ENCODE measurements at places on chromosomes 2 and 18.

DNA sequence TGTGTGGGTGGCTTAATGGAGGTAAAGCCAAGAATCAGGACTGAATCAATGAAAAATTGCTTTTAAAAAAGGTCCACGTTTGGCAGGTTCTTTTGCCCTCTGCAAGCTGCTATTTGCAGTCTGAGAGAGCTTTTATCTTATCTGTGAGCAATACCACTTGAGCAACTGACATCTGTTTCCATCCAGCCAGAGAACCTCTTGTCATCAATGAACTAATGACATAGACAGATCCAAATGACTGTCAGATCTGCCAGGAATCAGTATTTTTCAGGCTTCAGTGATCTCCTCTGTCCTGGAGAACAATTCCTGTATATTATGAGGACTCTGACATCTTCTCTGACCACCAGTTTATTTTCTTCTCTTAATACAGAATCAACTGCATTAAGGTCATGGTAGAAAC is 608.1 kb downstream of the LRP1B start:
- DNase-seq: no peak

DNA sequence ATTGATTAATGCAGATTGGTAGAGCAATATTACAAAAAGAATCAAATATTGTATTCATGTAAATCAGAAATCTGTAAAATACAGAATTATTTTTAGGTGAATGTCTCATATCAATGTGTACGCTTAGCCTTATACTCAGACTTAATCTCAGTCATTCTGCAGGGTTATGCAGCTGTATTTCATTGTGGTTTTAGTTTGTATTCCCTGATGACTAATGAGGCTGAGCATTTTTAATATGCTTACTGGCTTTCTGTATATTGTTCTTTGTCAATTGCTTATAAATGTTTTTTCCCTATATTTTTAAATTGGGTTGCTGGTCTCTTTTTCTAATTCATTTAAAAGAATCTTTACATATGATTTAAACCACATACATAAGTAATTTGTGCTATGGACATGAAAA is 50.1 kb downstream of the CDH19 start:
- DNase-seq: no peak

GRCh38 chr2:174397773-174398172 is 2.2 kb downstream of the SCRN3 start:
- no peak for DNase-seq

DNA sequence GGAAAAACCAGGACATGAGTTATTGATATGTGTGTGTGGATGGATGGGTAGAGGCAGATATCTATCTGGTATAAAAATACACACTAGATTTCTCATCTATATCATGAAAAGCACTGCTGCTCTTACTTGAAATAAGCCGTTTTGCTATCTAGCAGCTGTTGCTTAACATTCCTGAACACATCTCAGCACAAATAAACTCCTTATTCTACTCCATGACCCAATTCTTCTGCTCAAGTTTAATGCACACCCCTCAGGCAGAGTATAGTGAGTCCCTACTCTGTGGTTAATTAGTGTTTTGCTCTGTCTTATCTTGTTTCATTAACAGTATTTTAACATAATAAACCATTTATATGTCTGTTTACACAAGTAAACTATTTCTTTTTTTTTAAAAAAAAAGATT is 134.2 kb downstream of the CBLN2 start:
- no peak for DNase-seq

DNA sequence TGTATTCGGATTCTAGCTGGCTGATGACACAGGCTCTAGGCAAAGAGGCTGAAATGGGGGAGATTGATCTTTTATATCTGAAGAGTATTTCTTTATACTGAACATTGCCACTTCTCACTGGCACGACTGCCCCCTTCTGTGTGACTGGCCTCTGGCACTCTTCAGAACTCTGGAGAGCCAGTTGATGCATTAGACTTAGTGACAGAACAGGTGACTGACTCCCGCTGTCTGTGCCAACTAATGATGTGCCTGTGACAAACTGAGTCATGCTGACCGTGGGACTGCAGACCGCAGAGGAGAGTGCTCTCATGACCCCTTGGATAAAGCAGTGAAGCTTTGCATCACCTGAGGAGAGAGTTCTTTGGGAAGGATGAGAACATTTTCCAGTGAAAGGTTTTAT is 14.4 kb downstream of the MGAT5 start:
- no peak for DNase-seq

- no peak for DNase-seq
These were observed 15.5 kb downstream of the ERFE start for GRCh38 chr2:238174291-238174690.

DNA sequence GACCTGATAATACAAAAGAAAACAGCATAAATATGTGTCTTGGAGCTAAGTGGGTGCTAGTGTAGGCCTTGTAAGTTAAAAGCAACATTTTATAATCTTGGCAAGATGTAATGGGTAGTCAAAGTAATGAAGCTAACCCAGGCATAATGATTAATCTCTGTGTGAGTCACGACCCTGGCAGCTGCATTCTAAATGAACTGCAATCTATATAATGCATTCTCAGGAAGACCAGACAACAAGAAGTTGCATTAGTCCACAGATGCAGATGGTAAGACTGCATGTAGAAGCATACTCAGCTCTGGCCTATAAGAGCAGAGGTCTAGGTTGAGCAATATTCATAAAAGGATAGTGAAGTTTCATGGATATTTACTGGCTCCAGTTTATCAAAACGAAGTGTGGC is 85.6 kb upstream of the ETAA1 start:
- no peak for DNase-seq

DNA sequence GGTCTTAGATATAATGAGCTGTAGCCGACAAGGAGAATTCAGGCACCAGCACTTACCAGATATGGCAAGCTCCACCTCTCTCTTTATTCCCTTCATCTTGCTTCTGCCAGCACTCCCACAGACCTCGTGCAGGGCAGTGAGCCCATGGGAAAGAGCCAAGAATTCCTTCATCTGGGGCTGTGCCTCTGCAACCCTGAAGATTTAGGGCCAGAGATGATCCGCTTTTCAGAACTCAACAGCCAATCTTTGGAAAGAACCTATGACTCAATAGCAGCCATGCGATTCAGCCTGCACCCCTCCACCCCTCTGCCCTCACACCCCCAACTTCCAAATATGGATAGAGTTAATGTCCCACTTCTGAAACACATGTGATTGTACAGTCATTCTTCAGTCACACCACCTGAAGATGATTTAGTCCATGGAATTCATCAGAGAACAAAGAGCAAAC is 533.7 kb upstream of the TNP1 start:
- DNase-seq: no peak

DNA sequence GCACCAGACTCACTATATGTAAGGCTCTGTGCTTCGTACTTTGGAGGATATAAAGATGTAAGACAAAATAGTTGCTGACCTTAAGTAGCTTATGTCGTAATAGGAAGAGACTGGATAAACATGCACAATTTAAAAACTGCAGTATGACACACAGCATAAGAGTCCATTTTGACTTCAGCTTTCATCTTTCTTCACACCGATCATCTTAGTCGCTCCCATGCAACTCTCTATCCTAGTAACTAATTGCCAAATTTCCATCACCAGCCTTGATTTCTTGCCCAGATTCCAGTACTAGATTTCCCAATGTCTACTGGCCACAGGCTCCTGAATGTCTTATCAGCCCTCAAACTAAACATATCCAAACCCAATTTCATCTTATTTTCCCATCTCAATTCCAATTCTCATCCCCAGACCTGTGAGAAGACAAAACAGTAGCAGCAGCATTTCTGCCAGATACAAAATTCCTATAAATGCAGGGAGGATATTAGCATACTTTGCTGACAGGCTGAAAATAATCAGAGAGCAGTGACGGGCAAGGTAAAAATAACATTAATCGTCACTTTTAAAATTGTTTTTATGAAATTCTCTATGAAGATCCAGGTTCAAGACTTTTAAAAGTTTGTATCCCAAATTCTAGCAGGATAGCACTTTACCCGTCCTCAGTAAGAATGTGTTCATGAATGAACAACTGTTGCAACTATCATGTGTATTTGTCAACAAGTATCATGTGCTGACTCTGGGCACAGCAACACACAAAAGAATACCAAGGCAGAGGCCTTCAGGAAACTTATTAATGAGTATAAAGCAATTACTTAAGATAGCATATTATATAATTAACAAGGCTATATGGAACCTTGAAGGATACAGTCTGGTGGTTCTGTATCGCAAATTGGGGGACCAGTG is 42.2 kb downstream of the KIDINS220 start:
- no peak for DNase-seq

DNA sequence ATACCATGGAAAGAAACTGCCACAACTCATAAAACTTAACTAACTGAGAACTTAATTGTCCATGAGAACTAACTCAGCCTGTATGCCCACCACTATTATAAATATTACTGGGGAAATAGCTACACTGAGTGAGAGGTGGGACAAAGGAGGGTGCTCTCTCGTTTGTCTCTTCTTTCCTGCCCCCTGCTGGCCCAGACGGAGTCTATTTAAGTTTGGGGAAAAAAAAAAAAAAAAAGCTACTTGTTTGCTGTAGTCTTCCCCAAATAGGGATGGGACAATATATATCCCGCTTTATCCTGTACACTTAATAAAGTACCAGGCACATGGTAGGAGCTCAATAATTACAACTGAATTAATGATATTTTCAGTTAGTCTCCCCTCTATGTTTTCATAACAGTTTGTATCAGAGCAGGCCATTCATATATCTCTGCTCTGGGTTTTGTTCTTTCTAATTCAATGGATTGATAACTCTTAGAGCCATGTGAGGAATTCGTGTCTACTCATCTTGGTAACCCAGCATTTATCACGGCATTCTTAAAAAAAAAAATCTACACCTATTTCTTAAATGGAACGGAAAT is 647.6 kb upstream of the PKDCC start:
- no peak for DNase-seq

DNA sequence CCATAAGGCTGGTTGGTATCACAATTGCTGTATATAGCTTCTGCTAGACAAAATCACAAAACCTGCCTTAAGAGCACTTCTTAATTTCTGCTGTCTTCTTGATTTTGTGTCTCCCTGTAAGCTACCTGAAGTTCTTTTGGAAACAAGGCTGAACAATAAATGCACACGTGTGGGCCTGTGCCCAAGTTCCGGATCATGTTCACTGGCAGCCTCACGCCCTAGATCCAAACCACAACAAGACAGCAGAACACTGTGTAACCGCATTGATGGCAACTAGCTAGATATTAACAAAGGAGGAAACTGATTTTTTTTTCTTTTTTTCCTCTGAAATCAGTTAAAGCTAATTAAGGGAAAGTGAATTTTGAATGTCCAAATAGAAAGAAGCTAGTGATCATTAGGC is 81.5 kb upstream of the LYPD6B start:
- no peak for DNase-seq

- no peak for DNase-seq
These were observed 2.3 kb downstream of the PIKFYVE start for GRCh38 chr2:208268156-208268952.

DNA sequence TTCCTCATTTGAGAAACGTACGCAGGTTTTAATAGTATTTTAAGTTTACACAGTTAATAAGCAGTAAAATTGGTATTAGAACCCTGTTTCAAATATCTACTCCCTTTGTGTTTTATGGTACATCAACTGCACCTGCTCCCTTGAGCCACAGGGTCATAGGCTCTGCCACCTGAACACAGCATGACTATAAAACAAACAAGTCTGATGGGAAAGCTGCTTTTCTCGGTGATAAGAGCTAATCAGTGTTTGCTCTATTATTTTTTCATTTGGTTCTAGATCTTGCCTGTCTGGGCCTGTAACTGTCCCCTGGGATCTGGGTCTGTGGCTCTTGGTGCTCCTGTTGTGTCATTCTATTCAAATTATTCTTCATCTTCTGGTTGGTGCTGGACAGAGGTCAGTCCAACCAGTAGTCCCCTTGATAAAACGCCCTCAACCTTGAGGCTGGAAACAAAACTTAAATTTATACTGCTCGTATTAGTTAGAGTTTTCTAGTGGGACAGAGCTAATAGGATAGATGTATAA is 314.8 kb upstream of the LRP1B start:
- no peak for DNase-seq

DNA sequence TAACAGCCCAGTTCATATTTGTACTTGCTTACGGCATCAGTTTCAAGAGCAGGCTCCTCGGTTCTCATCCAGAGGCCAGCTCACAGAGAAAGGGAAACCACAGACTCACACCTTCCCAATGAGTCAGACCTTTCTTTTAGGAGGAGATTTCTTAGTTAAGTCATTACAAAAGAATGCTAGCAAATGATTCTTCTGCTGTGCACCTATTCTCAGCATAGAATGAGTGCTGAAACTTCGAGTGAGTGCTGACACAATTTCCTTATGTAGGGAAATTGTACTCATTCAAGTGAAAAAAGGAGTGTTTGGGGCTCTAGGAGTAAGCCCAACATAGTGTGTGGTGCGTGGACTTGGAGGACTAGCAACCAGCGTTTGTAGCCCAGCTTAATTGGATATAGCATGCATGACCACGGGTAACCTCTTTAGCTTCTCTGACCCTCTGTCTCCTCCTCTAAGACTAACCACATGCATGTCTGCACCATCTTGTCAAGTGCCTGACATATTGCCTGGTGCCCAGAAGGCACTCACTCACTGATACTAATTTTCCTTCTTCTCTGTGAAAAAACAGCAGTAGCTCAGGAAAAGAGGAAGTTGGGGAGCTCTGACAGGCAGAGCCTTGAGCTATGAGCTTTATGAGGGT is 87.0 kb downstream of the ALPK2 start:
- DNase-seq: peak; percentile 76

DNA sequence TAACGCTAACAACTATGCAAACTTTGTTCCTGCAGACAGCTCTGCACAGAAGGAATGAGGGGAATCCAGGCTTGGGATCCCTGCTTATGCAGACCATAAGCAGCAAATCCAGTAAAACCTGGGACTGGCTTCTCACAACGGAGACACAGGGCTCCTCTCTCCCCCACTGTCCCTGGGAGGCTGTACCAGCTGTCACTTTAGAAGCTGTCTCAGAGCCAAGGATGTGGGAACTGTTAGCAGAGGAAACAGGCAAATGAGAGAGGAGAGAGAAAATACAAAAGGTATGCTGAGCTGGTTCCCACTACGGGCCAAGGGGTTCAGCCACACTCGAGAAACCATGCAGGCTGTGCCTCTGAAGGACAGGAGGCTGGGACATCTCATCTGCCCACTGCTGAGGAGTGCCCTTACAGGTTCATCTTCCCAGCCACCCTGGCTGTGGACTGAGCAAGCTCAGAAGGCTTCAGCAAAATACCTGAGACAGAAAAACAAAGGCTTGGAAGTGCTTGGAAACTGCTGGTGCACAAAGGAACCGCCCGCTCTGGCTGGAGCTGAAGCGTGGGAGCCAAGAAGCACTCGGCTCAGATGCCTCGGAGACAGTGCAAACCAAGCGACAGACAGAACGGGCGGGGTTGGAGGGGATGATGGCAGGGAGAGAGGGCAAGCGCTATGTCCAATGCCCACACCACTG is 72.5 kb downstream of the FAM210A start:
- no peak for DNase-seq

GRCh38 chr18:43571078-43571689 is 293.9 kb upstream of the SYT4 start:
- DNase-seq: peak; percentile 5

- DNase-seq: no peak
These were observed 27.5 kb upstream of the FAM237A start for GRCh38 chr2:206614811-206615210.
